ENCODE measurements at places on chromosomes 7 and 10. TPM values are rescaled to one million over a fixed set of nuclear protein-coding genes. Genes with fewer than 3 reads are reported as not detected.

The TMEM176A gene
- polyA plus RNA-seq: not detected

DNA sequence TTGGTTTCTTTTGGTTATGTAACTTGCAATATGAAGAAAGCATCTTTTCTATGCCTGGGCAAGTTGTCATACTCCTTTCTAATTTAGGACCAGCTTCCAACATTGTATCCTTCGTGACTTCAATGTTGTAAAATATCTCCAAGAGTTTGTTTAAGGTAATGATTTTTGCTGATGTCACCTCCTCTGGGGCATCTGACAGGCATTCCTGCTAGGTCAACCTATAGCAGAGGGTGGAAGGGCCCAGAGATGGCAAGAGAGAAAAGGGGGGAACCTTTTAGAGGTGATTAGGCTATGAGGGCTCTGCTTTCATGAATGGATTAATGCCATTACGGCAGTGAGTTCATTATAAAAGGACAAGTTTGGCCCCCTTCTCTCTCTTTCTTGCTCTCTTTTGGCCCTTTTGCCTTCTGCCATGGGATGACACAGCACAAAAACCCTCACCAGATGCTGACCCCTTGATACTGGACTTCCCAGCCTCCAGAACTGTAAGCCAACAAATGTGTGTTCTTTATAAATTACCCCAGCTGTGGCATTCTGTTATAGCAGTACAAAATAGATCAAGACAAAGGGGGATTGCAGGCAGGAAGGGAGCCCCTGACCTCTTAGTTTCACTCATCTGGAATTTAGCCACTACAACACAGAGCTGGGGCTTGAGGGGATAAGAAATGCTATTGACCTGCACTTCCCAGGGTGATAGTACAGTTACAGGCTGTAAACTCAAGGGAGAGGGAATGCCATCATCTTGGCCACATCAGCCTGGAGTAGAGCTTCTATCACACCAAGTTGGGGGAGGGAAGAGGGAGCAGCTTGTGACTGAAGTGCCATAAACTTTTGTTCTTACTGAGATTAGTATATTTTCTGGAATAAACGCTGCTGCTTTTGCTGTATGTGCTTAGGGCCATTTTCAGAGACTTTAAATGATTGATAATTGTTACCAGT, 195.9 kb downstream of the CFTR start:
- no peak for DNase-seq
- H3K36me3 ChIP-seq: no peaks in the 10 kb centered on the region
- no peak overlapping the region for H3K27ac ChIP-seq
- H3K4me3 ChIP-seq: no peak overlapping the region
- no peaks in the 10 kb centered on the region for H3K4me1 ChIP-seq

DNA sequence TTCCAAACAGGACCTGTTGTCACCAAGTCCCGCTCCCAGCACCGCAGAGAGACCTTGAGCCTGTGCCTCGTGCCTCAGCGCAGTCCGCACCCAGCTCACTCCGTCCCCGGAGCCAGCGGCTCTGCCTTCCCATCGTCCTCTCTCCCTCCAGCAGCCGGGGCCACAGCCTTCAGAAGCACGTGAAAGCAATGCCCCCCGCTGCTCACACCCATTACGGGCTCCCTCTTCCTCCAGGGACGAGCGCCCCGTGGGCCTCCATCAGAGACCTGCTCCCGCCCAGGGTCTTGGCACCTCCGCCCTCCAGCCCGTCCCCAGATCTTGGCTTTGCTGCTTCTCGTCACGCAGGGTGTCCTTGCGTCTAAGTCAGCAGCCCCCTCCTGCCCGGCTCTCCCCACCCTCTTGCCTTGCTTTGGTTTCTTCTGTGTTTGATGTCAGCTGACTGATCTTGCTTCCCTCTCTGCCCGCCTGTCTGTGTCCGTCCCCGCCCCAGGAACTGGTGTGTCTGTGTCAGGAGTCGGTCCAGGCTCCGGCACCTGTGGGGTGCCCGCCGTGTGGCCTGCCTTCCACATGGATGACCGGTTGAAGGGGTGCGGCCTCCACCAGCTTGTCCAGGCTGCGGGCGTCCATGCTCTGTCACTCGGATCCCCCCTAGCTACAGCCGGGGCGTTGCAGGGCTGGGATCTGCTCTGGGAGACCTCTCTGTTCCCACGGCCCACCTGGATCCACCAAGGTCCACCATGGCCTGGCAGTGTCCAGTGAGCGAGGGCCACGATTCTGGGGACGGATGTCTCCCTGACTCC, 61.9 kb downstream of the FOXL3 start:
- peaks cover 6% of the 10 kb centered on the region for H3K27me3 ChIP-seq
- no peak overlapping the region for H3K4me3 ChIP-seq
- DNase-seq: no peak
- no peak overlapping the region for H3K27ac ChIP-seq

DNA sequence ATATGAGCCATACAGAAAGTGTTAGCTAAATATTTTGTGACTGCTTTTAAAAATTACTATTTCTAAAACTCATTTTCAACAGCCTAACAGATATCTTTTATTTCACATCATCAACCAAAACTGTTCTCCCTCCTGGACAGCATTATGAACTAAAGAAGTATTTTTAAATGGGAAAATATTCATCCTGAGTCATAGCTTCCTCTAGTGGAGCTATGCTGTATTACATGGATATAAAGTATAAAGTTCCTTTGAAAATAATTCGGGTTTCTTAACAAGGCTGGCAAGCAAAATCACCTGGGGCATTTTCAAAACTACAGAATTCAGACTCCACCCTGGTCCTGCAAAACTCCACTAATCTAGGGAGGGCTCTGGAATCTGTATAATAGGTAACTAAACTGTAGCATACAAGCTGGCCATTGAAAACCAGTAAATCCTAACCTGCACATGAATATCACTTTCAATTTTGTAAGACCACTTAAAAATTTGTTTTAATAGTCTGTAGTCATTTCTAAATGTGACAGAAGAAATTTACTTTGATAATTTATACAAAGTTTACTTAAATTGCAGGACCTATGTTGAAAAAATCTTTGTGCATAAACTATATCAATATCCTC, 53.5 kb downstream of the SCIN start:
- H3K27ac ChIP-seq: no peak overlapping the region
- no peaks in the 10 kb centered on the region for H3K27me3 ChIP-seq
- no peak for DNase-seq
- H3K36me3 ChIP-seq: no peaks in the 10 kb centered on the region
